ENCODE measurements at places on chromosomes 3 and 15.

- no peak for DNase-seq
Observed at GRCh38 chr3:47440131-47440530, 35.6 kb downstream of the SCAP start.

GRCh38 chr3:49006408-49007067, 653 bp upstream of the WDR6 start:
- DNase-seq, result no peak

DNA sequence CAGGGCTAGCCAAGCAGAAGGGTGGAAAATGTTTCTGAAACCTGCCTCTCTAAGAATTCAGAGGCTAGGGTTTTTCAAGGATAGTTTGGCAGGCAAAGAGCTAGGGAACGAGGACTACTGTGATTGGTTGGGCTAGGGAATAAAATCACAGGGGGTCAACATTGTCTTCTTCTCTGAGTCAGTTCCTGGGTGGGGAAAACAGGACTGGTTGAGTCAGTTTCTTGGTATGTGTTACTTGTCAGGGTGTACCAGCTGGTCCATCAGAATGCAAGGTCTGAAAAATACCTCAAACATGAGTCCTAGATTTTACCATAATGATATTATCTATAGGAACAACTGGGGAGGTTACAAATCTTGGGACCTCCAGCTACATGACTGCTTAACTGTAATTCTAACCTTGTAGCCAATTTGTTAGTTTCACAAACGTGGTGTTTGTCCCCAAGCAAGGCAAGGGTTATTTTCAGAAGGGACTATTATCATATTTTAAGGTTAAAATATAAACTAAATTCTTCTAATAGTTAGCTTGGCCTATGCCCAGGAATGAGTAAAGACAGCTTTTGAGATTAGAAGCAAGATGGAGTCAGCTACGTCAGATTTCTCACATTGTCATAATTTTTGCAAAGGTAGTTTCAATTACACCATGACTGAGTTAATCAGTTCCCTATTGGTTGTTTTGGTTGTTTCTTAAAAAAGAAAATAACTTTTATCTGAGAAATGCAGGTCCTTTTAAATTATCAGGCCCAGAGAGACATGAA, 231.5 kb downstream of the ALCAM start:
- no peak for DNase-seq

DNA sequence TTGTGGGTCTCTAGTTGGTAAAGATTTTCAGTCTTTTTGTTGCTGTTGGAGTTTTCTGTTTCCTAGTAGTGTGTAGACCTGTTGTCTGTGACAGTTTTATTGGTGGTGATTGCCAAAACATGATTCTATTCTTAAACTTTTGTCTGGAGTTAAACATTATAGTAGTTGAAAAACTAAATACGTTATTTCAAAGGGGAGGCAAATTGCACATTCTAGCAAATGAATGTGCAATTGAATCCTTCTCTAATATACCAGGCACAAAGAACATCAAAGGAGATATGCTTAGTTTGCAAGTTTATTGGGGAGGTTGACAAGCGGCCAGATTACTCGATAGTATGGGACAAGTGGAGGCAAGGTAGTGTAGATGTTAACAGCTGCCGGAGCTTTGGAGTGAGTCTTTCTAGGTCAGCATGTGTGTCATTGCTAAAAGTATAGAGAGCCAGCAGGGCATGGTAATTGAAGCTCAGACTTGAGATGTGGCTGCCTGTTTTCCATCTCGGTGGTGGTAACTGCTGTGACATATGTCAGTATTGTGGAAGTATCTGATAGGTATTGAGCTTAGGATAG, 20.6 kb downstream of the CHD2 start:
- DNase-seq, result no peak

DNA sequence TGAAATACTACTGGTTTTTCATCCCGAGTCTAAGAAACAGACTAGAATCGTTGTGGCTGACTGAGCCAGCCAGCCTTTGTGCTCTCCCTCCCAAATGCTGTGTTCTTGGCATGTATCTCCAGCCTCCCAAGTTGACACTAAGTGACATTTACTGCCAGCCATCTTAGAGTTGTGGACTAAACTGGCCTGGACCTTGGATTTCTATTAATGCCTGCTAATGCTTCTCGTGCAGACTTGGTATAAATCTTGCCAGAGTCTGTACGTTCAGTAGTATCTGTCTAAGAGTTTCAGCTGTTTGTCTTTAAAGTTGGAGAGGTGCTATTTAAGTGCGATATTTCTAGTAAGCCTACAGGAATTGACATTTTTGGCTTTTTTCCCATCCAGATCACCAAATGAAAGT, 166.6 kb upstream of the BHLHE40 start:
- no peak for DNase-seq

DNA sequence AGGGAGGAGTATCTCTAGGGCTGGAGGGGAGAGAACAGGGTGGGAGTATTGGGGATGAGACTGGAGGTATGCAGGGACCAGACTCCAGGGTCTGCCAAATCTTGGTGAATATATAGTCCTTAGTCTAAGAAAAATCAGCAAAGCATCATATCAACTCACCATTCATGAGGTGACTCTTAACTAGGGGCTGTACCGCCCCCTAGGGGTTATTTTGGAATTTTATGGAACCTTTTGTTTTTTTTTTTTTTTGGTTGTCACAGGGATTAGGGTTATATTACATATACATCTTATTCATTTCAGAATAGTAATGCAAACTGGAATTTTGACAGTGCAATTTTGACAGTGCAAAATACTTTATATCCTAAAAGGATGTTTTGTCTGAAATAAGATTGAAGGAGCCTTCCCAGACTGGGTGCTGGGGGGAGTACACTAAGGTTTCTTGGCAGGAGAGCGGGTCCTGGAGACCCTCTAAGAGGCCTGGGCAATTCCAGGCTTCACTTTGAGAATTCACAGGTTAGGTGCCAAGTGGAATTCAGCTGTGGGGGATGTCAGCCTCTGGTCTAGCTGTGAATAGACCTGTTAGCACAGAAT, 7.5 kb downstream of the CMTM7 start:
- no peak for DNase-seq

- DNase-seq, result no peak
Observed at GRCh38 chr3:122392868-122393844, 9.2 kb downstream of the FAM162A start.

DNA sequence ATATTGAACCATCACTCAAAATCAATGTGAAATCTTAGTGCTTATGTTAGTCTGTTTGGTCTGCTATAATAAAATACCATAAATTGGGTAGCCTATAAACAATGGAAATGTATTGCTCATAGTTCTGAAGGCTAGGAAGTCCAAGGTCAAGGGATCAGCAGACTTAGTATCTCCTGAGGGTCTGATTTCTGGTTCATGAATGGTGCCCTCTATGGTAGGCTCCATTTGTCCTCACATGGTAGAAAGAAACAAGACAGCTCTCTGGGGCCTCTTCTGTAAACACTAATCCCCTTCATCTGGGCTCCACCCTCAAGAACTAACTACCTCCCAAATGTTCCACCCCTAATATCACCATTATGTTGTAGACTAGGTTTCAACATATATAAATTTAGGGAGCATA, 15.0 kb upstream of the EOMES start:
- DNase-seq, result no peak

GRCh38 chr15:59170295-59171066, 36.2 kb upstream of the LDHAL6B start:
- no peak for DNase-seq

DNA sequence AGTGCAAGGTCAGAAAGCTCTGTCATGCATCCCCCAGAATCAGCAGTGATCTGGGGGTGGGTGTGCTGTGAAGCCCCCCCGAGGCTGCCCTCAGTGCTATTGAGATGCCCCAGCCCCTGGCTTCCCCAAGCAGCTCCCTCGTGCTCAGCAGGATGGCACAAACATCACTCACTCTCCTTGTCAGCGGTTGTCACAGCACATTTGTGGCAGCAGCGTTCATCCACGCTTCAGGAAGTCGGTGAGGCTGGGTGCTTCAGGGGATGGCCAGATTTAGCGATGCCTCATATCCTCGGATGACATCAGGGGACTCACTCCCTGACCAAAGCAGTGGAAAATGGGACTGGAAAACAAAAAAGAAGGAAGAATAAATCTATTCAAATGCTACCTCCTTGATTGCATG, 54.4 kb upstream of the SLC6A11 start:
- no peak for DNase-seq

DNA sequence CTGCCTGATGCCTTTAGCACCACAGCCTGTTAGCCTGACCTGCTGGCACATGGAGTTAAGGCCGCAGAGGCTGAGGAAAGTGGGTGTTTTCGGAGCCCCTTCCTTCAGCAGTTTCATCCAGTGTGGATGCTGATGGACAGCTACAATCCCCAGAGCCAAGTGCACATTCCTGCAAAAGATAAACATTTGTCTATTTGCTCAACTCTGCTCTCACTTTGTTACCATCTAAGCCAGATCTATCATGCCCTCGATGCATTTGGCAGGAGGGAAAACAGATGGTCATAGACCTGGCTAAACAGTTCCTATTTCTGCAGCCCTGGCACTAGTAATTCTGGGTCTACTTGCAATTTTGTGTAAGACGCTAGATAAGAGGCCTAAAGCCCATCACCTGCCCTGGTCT, 312.9 kb upstream of the RASGRP1 start:
- no peak for DNase-seq

DNA sequence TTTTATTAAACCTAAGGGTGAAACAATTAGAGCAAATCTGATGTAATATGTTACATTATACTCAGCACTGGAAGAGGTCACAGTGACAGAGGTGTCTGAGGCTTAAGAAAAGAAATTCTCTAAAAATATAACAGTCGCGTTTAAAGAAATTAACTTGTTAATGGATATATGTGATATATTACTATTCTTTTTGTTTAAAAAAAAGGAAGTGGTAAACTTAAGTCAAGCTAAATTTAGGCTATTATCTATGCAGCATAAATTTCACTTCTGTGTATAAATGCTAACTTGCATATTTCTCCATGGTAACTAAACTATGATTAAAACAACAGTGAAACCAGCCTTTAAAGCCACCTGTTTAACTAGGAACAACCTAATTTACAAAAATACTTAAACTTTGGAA, 191.3 kb downstream of the FOXP1 start:
- no peak for DNase-seq

- peak; percentile 89 for DNase-seq
Observed at GRCh38 chr15:39782441-39783138, at the start of gene FSIP1. Gene FSIP1, minus strand, starts transcription at chr15:39782841. Its CDS starts 6,317 bp downstream, at chr15:39776524.

DNA sequence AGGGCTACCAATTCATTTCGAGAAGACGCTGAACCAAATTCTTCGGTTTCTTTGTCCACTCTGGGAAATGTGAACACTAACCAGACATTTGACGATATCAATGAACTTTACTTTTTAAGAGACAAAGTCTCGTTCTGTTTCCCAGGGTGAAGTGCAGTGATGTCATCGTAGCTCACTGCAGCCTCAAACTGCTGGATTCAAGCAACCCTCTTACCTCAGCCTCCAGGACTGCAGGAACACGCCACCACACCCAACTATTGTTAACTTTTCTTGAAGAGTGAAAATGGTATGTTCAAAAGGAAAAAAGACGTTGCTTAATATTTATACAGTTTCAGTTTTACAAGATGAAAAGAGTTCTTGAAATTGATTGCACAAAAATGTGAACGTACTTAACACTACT, 30.6 kb downstream of the MB21D2 start:
- no peak for DNase-seq

DNA sequence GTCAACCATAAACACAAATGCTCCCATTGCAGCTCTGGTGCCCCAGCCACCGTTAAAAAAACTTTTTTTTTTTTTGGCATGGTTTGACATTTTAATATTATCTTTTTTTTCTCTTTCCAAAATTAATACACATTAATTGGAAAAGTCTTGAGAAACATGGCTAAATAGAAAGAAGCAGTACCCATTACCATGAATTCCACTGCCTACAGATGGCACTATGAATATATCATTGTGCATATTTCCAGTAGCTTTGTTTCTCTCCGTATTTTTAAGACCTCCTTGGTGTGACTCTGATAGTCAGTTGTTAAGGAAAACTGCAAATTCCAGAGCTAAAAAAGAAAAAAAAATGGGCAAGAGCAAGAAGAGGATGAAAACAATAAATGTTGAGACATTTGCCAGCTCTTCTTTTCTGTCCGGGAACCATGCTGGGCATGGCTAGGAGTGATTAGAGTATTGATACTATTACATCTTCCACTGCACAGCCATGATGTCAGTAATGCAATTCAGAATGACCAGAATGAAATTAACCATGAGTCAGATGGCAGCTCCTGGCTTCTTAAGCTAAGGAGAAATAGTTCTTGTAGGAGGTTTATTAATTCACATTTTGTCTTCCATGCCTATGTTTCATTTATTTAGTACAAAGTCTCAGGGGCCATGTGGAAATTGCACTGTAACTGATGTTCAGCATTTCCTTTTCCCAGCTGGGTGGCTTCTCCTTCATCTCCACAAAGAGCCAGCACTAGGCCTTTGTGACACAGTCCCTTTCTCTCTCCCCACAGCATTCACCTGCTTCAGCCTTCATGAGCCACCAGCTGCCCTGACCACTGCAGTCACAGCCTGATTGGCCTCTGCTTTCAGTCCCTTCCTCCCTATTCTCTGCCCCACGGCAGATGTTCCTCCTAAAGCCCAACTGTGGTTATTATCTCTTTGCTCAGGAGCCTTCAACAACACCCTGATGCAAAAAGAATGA, 31.8 kb downstream of the SLC7A14 start:
- DNase-seq, result no peak

DNA sequence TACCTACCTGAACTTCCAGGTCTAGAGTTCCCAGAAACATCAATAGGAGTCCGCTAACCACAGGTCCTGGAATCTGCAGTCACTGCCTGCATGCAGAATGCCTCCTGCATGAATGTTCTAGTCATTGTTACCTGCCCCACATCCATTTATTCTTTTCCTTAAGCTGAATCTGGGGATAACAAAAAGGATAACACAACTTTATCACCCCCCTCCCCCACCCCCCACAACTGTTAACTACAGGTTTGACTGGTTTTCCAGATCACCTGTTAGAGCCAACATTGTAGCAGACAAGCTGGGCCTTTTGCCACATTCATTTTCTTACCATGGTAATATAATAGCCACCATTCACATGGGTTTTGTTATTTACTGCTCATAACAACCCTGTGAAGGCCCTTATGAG, 4.6 kb upstream of the CTSH start:
- DNase-seq, result no peak

DNA sequence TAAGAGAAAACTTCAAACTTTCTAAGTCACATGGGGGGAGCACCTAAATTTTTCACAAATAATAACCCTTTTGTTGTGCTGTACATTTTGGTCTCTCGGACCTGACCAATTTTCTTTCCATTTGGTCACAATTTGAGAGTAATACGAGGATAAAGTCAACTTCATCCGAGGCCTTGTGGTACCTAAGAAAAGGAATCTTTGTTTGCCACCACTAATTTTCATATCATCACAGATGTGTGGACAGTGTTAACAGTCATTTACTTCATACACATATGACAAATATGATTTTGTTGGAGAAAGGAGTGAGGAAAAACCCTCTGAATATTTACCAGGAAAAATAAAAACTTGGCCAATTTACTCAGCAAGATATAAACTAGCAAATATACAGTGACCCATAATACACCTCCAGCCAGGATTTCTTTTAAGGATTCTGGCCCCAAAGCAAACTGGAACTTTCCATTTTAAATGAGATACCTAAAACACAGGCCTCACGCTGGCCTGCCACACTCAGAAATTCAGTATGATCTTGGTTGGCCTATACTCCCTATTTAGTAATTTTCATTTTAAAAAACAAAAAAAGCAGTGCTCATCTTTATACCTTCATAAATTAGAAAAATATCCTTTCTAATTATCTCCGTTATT, 40.7 kb downstream of the VGLL4 start:
- DNase-seq, result no peak

GRCh38 chr3:82067420-82067819, 306.0 kb upstream of the GBE1 start:
- no peak for DNase-seq
